ENCODE measurements at places on chromosomes 1 and 21. TPM values are rescaled to one million over a fixed set of nuclear protein-coding genes. Genes with fewer than 3 reads are reported as not detected.
A peak's percentile ranks its signal among the peaks of the same experiment; 100 is the strongest.

The DNASE2B gene
- polyA plus RNA-seq: 0.17 TPM

The ARID1A gene
- 53.6 TPM for polyA plus RNA-seq

The LRRC71 gene
- polyA plus RNA-seq: 0.83 TPM

The VANGL2 gene
- polyA plus RNA-seq: 11.0 TPM

The HLX gene
- 17.0 TPM for polyA plus RNA-seq

The HDAC1 gene
- 43.7 TPM for polyA plus RNA-seq

The SFN gene
- 1.1 TPM for polyA plus RNA-seq

The DCST1 gene
- not detected for polyA plus RNA-seq

The BTBD8 gene
- polyA plus RNA-seq: 4.4 TPM

The OR6K3 gene
- not detected for polyA plus RNA-seq

DNA sequence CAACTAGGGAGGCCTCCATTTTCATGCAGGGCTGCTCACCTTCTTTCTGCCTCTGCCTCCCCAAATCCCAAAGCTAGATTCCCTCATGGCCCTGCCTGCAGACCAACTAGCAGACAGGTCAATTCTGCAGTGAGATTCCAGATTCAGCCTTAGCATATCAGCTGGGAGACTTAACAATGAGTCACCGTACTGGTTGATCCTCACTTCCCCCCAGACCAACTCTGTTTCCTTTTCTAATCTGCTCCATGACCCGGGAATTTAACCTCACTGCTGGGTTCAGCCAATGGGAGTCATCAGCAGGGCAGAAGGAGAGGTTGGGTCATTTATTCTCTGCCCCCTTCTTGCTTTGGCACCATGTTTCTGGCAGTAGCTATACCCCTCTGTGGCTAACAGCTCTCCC is 140.6 kb upstream of the GRIK3 start:
- DNase-seq: no peak

GRCh38 chr1:12203216-12204007 is 26.4 kb upstream of the VPS13D start:
- no peak for DNase-seq

DNA sequence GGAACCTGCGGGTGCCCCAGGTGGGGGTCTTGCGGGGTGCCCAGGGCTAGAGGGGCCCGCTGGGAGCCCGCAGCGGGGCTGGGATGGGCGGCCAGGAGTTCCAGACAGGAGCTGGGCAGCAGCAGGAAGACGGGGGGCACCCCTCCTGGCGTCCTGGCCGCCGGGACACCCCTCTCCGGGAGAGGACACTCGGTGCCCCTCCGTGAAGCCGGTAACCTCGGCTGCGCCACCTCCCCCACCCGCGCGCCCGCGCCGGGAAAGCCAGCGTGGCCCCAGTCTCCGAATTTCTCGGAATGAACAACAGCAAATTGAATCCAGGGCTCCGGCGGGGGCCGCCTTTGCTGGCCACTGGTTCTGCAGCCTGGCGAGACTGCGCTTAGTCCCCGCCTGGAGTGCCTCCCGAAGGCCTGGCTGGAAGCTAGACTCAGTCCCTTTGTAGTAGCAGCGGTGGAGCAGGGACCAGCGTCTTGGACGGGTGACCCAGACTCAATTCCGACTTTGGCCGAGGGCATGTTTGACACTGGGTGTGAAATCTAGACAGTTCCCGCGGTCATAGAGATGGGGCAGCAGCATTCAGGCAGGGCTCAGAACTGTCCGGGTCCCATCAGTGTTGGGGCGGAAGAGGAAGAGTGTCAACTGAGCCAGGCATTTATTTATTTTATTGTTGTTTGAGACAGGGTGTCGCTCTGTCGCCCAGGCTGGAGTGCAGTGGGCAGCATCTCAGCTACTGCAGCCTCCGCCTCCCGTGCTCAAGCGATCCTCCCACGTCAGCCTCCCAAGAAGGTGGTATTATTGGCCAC is 773 bp downstream of the IFNGR2 start:
- DNase-seq: peak; percentile 73

- peak; percentile 78 for DNase-seq
Measured at GRCh38 chr1:20521960-20522861, 14.3 kb upstream of the MUL1 start.

GRCh38 chr1:154557248-154557938 is 1.1 kb downstream of the UBE2Q1 start:
- no peak for DNase-seq

GRCh38 chr21:25563361-25564116 is 43.7 kb downstream of the MRPL39 start:
- DNase-seq: no peak

DNA sequence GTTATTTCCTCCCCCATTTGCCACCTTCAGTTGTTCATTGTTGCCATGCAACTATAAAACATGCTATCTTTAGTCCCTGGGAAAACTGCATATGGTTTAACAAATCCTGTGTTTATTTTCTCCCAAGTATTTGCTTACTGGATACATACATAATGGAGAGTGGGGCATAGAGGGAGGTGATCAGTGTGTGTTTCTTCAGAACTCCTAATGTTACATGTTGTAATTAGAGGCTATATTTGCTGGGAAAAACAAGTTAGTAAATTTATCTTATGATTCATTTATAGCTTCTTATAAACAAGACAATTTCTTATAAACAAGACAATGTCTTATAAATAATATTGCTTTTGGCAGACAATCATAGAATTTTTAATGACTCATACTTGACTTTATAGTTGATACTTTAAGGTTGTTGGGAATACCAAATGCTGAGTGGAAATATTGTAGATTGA is 7.3 kb upstream of the GIPC2 start:
- no peak for DNase-seq

- DNase-seq: no peak
Measured at GRCh38 chr1:8015809-8016165, 10.3 kb downstream of the ERRFI1 start.

DNA sequence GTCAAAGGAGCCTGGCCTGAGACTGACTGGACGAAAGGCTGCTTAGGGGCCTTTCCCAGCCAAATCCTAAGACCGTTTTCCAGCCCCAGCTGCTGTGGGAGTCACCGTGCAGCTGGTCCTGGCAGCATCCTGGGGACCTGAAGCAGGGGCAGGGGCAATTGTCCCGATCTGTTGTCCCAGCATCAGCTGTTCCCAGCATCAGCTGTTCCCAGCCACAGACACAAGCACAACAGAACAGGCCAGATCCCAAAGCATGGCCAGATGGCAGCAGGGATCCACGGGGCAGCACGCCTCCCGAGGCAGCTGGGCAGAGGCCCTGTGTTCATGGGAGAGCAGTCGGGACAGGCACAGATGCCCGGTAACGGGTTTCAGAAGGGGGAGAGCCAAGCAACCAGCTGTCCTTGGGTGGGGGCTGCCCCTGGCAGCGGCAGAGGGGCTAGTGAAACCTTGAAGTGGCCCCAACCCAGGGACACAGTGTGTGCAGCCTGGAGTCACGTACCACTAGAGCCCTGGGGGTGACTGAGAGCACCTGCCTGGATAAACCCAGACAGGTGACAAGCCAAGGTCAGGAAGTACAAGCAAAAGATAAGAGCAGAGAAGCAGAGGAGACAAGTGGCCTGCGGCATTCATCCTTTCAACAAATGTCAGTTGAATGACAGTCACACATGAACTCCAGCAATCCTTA is 13.3 kb downstream of the CELA2B start:
- peak; percentile 52 for DNase-seq

DNA sequence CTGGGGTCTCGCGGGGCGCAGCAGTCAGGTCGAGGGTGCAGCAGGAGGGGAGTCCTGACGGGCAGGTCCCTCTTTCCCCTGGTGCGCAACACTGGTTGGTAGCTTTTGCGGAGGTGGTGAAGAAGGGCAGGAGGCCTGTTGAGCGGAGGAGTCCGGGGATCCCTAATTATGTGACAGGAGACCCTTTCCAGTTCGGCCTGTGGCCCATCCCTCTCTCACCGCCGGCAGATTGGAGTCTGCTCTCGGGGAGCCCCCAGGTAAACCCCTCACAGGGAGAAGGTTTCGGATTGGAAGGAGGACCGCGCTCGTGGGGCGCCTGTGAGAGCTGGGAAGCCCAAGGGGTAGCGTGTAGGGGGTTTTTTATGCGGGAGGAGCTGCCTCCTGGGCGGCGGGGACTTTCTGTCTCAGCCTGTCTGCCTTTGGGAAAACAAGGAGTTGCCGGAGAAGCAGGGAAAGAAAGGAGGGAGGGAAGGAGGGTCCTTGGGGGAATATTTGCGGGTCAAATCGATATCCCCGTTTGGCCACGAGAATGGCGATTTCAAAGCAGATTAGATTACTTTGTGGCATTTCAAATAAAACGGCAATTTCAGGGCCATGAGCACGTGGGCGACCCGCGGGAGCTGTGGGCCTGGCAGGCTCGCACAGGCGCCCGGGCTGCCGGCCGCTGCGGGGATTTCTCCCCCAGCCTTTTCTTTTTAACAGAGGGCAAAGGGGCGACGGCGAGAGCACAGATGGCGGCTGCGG is 9.5 kb downstream of the SIM2 start:
- no peak for DNase-seq

- no peak for DNase-seq
Measured at GRCh38 chr1:53186533-53186932, 10.1 kb upstream of the CPT2 start.

DNA sequence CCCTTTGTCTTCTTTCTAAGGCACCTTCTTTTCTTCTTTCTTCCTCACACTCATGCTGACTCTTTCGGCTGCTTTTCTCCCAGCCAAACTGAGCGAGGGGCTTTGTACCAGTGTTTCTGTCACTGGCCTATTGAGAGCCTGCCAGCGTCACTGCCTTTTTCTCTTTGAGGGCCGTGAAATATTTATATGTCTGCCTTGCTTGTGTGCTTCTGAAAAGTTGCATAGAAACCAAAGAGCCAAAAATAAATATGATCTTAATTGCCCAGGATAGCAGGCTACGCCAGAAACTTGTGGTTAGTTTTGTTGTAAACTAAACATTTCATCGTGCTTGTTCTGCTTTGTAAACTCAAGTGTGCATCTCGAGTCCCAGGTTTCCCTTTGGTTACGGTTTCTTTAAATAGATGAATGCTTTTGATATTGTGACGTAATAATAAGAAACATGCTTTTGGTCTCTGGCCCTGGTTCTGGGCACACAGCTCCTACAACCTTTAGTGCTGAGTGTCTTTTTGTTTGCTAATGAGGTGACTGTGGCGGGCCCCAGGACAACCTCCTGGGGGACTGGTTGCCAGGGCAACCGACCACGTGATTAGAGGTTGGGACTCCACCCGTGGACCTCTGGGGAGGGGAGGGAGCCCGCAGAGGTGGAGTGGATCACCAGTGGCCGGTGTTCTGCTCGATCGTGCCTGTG is 10.8 kb downstream of the SLC37A1 start:
- peak; percentile 48 for DNase-seq

GRCh38 chr1:91545506-91546300 is 45.1 kb downstream of the CDC7 start:
- no peak for DNase-seq
